Stimulated activated CD8-positive, alpha-beta memory T cell treated with anti-CD3 and anti-CD28 coated beads, Interleukin-7, amount 100 ng/mL, for 1 hour (primary cell): ENCODE measurements at places on chromosomes 3 and 15.

DNA sequence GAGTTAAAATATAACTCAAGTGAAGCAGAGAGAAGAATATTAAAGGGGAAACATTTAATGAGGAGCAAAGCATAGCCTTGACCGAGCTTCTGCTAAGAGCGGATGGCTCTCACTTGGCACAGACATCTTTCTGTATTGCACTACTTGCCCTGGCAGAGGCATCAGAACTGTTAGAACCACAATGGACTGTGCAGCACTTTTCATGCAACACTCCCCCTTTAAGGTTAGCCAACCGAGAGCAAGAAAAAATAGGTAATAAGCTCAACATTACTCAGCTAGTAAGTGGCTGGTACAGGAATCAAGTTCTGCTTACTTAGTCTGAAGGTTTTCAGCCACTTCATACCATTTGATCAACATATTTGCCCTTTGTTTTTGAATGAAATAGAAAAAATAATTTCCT, 33.7 kb downstream of the CRTC3 start:
- DNase-seq, result no peak

GRCh38 chr3:125140818-125141595, 71.5 kb downstream of the SLC12A8 start:
- DNase-seq, result no peak

DNA sequence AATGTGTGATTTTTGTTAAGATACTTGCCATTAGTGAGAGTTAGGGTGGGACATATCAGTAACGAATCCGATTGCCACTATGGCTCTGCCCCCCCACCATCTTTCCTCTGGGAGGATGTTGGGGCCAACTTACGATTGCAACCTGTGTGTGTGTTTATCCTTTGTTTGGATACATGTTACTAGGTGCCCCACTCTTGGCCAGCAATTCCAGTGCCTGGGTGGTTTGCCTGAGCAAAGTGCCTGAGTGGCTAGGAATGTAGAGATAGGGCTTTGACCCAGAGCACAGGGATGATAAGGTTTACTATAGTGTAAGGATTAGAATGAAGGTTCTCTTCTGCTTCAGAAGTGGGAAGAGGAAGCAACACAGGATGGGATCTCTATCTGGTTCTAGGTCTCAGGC, 231.8 kb downstream of the TP63 start:
- DNase-seq, result no peak

DNA sequence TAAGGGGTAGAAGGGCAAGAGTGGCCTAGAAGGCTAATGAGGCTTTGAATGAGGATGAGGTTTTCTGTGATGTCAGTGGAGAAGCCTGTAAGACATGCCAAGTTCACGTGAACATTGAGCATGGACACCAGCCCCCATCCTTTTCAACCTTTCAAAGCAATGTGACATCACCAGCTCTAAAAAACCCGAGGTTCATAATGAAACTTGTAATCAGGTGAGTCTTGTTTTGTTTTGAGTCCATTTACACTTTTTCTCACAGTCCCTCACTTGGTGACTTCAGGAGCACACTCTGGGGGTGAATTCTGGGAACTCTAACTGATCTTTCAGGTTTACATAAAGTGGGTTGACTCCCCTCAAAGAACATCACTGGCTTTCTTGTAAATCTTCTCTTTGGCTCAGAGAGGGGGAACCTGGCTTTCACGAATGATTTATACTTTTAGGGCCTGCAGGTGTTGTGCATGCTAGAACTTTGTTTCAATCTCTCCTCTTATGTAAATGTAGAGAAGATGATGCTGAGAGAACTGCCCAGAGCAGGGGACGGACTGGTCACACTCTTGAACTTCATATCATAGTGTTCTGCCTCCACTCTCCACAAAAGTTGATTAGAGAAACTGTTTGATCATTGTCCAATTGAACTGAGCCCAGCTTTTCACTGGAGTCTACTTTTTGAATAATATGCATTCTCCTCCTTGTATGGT, 224.7 kb upstream of the SATB1 start:
- DNase-seq, result no peak

DNA sequence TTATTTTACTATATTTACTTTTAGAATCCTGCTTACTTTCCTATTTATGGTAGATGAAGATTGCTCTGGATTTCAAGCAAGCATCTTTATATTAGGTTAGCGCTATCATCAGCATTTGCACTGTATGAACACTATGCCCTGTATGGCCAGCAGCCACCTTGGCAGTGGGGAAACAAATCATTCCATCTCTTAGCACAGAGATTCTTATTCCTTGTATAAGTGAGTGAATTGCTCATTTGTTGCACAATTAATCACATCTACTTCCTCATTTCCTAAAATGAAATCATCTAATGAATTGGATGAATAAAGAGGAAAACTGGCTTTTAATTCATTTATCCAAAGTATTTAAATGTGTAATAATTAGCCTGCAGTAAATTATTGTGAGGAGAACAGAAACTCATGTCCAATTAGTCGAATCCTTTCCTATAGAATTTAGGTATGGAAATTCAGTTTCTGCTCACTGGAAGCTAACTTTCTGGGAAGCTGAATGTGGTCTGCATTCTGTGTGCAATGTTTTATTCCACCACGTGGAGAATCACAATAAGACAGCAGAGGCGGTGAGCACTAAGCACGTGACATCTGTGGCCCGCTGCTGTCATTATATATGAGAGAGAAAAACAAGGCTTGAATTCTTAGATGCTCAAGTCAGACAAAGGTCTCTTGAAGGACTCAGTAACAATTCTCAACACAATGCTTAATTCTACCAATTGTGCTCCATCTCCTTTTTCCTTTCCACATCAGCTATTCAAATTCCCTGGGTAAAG, 93.4 kb downstream of the PEX5L start:
- DNase-seq, result no peak

DNA sequence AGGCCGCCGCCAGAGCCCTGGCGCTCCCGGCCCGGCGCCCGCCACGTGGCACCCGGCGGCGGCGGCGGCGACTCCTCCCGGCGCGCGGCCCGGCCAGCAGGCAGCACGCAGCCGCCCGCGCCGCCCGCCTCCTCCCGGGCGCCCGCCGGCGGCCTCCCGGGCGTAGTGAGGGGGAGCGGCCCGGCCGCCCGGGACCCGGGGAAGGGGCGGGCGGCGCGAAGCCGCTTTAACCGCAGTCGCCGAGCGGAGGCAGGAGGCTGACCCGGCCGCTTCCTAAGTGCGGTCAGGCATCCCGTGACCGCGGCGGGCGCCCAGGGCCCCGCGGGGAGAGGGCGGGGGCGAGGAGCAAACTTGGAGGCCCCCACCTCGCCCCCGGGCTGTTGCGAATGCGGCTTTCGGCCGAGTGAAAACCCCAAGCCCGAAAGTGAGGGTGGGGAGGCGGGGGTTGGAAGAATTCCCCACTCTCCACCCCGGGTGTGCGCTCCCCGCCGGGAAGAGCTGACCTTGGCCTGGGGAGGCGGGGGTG, 1.7 kb upstream of the HES1 start:
- no peak for DNase-seq

GRCh38 chr15:30922480-30923311, 19.0 kb downstream of the FAN1 start:
- no peak for DNase-seq

DNA sequence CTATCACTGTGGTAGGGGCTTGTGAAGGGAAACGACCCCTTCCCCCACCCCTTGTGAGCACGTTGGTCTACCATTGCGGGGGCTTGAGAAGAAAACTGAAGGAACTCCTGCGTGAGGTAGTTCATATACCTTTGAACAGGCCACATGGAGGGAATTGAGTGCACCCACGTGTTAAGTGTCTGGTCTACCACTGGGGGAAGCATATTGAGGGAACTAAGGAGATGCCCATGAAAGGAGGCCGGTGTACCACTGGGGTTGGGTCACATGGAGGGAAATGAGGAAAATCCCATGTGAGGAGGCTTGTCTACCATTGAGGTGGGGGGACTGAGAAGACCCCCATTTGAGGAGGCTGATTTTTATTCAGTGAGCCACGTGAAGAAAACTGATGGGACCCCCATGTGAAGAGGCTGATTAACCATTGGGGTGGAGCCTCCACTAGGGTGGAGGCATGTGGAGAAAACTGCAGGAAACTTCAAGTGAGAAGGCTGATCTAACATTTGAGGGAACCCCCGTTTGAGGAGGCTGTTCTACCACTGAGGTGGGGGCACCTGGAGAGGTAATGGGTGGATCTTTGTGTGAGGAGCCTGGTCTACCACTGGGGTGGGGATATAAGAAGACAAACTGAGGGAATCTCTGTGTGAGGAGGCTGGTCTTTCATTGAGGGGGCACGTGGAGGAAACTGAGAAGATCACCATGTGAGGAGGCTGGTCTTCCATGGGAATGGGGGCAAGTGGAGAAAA, 163.2 kb downstream of the FBLN2 start:
- no peak for DNase-seq

DNA sequence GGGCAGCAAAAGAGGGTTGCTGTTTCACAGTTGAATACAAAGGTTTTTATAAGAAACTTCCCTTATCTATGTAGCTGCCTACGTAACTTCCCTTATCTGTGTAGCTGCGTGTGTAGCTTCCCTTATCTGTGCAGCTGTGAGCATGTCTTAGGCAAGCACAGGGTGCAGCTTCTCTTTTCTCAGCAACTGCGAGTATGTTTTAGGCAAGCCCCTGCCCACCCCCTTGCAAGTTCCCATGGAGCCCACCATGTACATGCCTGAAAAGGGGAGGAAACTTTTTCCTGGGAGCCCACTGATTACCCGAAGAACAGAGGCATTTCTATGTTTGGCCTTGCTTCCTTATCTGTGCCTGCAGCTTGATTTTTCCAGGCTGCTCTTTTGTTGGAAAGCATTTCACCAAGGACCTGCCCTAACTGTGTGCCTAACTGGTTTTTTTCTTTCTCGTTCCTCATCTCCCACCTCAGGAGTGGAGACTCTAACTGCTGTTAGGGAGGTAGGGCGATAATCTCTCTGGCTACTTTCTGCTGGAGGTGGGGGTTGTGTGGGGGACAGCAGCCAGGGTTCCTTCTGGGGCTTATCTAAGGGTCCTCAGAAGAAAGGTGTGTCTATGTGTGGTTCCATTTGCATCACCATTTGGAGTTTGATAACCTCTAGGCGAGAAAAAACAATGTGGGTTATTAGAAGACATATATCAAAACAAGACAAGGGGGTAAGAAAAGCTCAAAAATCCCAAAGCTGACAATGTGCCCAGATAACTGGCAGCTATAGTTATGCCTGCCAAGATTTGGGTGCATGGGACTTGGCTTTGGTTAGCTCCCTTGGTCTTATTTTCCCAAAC, 26.0 kb downstream of the SORD start:
- no peak for DNase-seq

- no peak for DNase-seq
These were observed 174.3 kb downstream of the KLF13 start for GRCh38 chr15:31500766-31501449.

GRCh38 chr15:39833515-39833981, 50.9 kb upstream of the FSIP1 start:
- no peak for DNase-seq

- no peak for DNase-seq
These were observed 34.3 kb upstream of the PARP14 start for GRCh38 chr3:122646146-122646988.

GRCh38 chr3:117540597-117540996, 831.0 kb downstream of the TUSC7 start:
- DNase-seq, result no peak

- no peak for DNase-seq
These were observed 17.1 kb downstream of the TJP1 start for GRCh38 chr15:29805043-29805707.
